ENCODE measurements at places on chromosomes 5 and 9.

DNA sequence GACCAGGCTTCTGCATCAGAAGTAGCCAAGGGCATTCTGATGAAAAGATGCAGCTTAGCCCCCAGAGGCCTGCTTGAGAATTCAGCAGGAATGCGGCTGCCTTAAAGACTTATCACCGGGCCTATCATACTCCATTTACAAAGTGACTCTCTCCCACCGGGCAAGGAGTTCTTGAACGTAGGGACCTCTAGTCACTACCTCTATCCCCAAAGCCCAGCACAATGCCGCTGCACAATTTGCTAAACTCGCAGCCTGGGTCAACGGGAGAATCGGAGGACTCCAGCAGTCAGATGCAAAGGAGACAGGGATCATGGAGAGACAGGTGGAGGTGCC lies 661 bp downstream of the PDCL start:
- peak overlapping the region; percentile 97 for H3K4me3 ChIP-seq
- no peaks in the 10 kb centered on the region for H3K27me3 ChIP-seq
- peaks cover 11% of the 10 kb centered on the region for H3K36me3 ChIP-seq

- no peak overlapping the region for H3K4me3 ChIP-seq
- no peaks in the 10 kb centered on the region for H3K4me1 ChIP-seq
- H3K27me3 ChIP-seq = peaks cover 85% of the 10 kb centered on the region
- no peaks in the 10 kb centered on the region for H3K36me3 ChIP-seq
- no peak for DNase-seq
Observed at GRCh38 chr5:7816535-7816901, 34.4 kb downstream of the CFAP90 start.

- no peaks in the 10 kb centered on the region for H3K27me3 ChIP-seq
- no peak overlapping the region for H3K27ac ChIP-seq
- H3K4me3 ChIP-seq = no peak overlapping the region
- DNase-seq = no peak
- H3K4me1 ChIP-seq = peaks cover 11% of the 10 kb centered on the region
Observed at GRCh38 chr5:139514486-139514856, 31.9 kb upstream of the STING1 start.

DNA sequence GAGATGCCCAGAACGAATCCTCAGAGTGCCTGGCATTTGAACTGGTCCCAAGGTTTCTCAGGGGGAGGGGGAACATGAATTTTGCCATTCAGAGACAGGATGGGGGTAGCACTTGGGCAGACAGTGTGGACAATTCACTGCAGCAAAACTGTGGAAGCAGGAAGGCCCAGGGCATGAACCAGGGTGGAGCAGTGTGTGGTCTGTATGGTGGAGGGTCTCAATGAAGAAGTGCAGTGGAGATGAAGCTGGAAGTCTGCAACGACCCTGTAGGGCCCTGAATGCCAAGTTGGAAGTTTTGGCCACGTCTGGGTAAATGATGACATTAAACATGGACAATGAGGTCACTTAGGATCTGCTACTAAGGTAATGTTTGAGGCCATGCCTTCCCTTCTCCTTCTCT lies 273.9 kb downstream of the CDK5RAP2 start:
- no peaks in the 10 kb centered on the region for H3K36me3 ChIP-seq
- H3K27ac ChIP-seq = no peak overlapping the region

- H3K4me3 ChIP-seq = no peak overlapping the region
- DNase-seq = no peak
- no peaks in the 10 kb centered on the region for H3K36me3 ChIP-seq
- H3K27me3 ChIP-seq = no peaks in the 10 kb centered on the region
- H3K27ac ChIP-seq = no peak overlapping the region
- H3K4me1 ChIP-seq = no peaks in the 10 kb centered on the region
Observed at GRCh38 chr5:62256161-62257019, 49.6 kb upstream of the KIF2A start.

GRCh38 chr9:2693056-2693455 lies 24.3 kb upstream of the KCNV2 start:
- H3K27me3 ChIP-seq = no peaks in the 10 kb centered on the region
- H3K36me3 ChIP-seq = no peaks in the 10 kb centered on the region
- DNase-seq = no peak
- H3K27ac ChIP-seq = no peak overlapping the region
- H3K4me3 ChIP-seq = no peak overlapping the region
- no peaks in the 10 kb centered on the region for H3K4me1 ChIP-seq

- H3K36me3 ChIP-seq = no peaks in the 10 kb centered on the region
- DNase-seq = no peak
- H3K4me3 ChIP-seq = no peak overlapping the region
- no peaks in the 10 kb centered on the region for H3K4me1 ChIP-seq
Observed at GRCh38 chr9:100228352-100228869, 124.3 kb downstream of the TEX10 start.

DNA sequence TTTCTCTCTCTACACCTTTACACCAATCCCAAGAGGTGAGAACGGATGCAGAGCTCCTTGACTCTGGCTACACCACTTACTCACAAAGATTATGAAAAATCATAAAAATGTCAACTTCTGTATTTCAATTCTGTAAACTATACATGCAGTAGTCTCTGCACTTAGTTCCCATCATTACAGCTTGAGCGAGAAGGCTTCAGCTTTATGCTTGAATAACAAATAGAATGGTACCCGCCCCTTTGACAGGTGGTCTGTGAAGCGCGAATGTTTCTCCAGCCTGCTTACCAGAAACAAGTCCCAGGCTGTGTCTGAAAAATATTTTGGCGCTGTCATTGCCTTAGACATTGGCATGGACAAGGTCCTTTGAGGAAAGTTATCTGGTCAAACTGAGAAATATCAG lies 562.4 kb upstream of the CLINT1 start:
- DNase-seq = no peak
- no peak overlapping the region for H3K4me3 ChIP-seq
- H3K4me1 ChIP-seq = no peaks in the 10 kb centered on the region
- no peaks in the 10 kb centered on the region for H3K27me3 ChIP-seq
- H3K27ac ChIP-seq = no peak overlapping the region

GRCh38 chr5:10311595-10312425 lies 4.1 kb upstream of the CMBL start:
- DNase-seq = no peak
- H3K4me1 ChIP-seq = peaks cover 30% of the 10 kb centered on the region
- 0 out of 2 replicates have a peak overlapping the region, but pooled peaks have one; percentile 84 for H3K27ac ChIP-seq
- no peaks in the 10 kb centered on the region for H3K36me3 ChIP-seq
- H3K27me3 ChIP-seq = no peaks in the 10 kb centered on the region

GRCh38 chr9:8297047-8297446 lies 497.5 kb upstream of the DMAC1 start:
- H3K36me3 ChIP-seq = no peaks in the 10 kb centered on the region
- H3K27ac ChIP-seq = no peak overlapping the region
- H3K27me3 ChIP-seq = no peaks in the 10 kb centered on the region
- no peak overlapping the region for H3K4me3 ChIP-seq

DNA sequence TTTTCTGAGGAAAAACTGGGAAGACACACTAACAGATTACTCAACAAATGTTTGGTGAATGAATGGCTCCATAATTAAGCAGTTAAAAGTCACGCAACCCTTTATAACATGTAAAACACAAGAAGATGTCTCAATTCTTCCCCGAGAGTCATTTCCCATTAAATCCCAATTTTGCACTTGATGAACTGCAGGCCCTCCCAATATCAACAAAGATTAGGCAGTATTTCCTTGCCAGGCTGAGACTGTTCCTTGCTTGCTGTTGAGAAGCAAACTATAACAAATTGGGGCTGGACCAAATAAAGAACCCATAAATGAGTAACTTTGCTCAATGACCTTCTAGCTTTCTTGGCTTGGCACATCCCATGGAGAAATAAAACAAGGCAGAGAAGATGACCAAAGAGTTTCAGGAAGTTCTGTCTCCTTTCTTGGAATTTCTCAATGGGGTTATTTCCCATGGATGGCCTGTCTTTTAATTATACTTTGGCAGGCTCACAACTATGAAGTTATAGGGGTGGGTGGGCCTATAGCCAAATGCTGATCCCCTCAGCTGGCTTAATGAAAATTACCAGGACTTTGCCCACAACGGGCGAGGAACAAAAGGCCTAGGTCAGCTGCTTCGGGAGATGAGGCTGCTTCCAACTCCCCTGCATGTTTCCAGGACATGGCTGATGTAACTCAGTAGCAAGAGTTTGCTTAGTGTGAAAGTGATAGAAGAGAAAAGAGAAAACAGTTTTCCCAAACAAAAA lies 243.1 kb upstream of the RFX3 start:
- no peak overlapping the region for H3K27ac ChIP-seq
- no peaks in the 10 kb centered on the region for H3K36me3 ChIP-seq
- no peak for DNase-seq
- H3K27me3 ChIP-seq = no peaks in the 10 kb centered on the region

DNA sequence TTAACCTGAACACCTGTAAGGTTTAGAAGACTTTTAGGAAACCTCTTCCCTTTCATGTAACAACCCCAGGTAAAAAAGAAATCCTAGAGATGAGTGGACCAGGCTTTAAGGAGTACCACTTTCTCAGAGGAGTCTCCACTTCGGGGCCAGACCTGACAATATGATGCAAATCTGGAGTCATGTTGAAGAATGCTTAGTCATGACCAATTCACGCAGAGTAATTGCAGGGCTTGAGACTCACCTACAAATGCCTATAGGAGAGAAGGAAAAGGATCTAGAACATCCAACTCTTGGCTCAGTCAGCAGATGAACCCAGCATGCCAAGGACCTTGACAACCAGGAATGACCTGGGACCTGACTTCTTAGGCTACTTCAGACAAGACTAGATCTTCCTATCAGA lies 235.4 kb downstream of the DOCK8 start:
- H3K27me3 ChIP-seq = no peaks in the 10 kb centered on the region
- peaks cover 16% of the 10 kb centered on the region for H3K4me1 ChIP-seq
- DNase-seq = peak; percentile 37
- no peak overlapping the region for H3K4me3 ChIP-seq

- DNase-seq = no peak
- no peak overlapping the region for H3K4me3 ChIP-seq
- no peaks in the 10 kb centered on the region for H3K27me3 ChIP-seq
- peaks cover 60% of the 10 kb centered on the region for H3K4me1 ChIP-seq
- H3K36me3 ChIP-seq = no peaks in the 10 kb centered on the region
Observed at GRCh38 chr5:154366353-154366752, 79.4 kb upstream of the SAP30L start.

GRCh38 chr9:122226758-122227574 lies 1.8 kb downstream of the LHX6 start:
- H3K4me3 ChIP-seq = peak overlapping the region; percentile 71
- H3K36me3 ChIP-seq = no peaks in the 10 kb centered on the region
- H3K27ac ChIP-seq = no peak overlapping the region
- H3K4me1 ChIP-seq = 0 out of 2 replicates have a peak, but pooled peaks cover 5% of the 10 kb centered on the region
- DNase-seq = no peak
- H3K27me3 ChIP-seq = no peaks in the 10 kb centered on the region

DNA sequence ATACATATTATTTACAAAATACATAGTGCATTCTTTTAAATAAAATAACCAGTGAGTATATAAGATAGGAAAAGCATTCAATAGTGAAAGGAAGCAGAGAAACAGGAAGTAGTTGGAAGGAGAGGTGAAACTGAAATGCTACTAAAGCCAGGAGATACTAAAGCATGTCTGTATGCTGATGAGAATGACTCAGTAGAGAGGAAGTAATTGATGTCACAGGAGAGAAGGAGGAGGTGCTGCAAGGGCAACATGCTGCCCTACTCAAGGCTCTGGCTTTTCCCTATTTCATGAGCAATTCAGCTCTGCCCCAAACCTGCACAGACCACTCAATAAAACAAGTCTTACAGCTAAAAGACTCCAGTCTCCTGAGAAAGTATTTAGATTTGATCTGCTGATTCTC lies 108.5 kb upstream of the TXNDC8 start:
- no peak overlapping the region for H3K27ac ChIP-seq
- H3K4me1 ChIP-seq = no peaks in the 10 kb centered on the region
- DNase-seq = no peak
- H3K4me3 ChIP-seq = no peak overlapping the region

GRCh38 chr5:76202182-76202581 lies 119.0 kb downstream of the SV2C start:
- peaks cover 7% of the 10 kb centered on the region for H3K27me3 ChIP-seq
- H3K4me3 ChIP-seq = no peak overlapping the region
- H3K4me1 ChIP-seq = no peaks in the 10 kb centered on the region
- no peak for DNase-seq
- no peak overlapping the region for H3K27ac ChIP-seq

DNA sequence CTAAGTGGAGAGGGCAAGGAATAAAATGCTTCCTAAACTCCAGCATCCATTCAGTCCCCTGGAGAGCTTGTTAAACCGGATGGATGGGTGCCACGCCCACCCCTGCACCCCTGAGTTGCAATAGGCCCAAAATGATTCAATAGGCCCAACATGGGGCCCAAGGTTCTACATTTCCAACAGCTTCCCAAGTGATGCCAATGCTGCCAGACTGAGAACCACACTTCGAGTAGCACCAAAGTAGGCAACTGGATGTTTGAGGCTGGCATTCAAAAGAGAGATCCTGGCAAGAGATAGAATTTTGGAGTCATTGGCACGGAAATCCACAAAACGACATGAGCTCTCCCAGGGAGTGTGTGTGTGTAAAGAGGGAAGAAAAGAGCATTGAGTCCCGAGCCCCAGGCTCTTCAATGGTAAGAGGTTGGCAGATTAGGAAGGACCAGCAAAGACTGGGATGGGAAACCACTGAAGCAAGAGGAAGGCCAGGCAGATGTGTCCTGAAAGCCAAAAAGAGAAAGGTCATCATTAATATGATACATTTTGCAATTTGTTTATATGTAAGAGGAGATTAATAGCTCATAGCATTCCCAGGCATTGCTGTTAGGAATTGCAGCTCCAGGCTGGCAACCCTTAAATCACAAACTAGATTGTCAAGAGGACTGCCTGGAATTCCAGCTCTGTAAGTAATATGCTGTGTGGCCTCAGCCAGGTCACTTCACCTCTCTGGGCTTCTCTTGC lies 130.6 kb downstream of the KCNIP1 start:
- no peak for DNase-seq
- H3K27me3 ChIP-seq = no peaks in the 10 kb centered on the region
- H3K36me3 ChIP-seq = no peaks in the 10 kb centered on the region
- peak overlapping the region; percentile 51 for H3K4me3 ChIP-seq
- peaks cover 11% of the 10 kb centered on the region for H3K4me1 ChIP-seq

DNA sequence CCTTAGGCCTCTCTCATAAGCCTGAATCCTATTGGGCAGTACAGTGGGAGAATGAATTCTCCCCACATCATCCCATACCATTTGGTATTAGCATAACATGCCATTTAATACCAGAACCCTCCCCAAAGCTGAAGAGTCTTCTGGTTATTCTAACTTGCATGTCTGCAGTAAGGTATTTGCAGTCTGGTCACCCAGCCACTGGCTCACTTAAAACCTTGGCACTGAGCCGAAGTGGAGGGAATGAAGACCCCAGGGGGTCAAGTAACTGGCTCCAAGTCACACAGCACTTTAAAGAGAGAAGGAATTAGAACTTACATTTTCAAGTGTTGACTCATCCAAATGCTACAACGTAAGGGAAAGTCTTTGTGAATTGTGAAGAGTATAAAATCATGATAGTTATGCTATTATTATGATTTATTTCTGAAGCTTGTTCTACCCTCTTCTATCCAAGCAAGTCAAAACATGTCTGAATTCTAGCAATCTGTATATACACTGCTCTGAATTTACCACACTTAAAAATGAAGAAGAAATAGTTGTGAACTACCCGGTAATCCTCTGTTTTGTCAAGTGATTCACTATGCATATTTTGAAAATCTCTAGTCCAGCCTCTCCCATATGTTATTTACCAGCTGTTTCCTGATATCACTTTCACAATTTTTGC lies 28.5 kb downstream of the GLRA1 start:
- peak; percentile 56 for DNase-seq
- peaks cover 7% of the 10 kb centered on the region for H3K27me3 ChIP-seq
- H3K36me3 ChIP-seq = no peaks in the 10 kb centered on the region
- no peak overlapping the region for H3K4me3 ChIP-seq
- H3K4me1 ChIP-seq = peaks cover 11% of the 10 kb centered on the region
- no peak overlapping the region for H3K27ac ChIP-seq

Data from PC-3 (cell line).